Activated CD4-positive, CD25-positive, alpha-beta regulatory T cell (primary cell): ENCODE measurements at places on chromosomes 11 and 22.

GRCh38 chr22:35593891-35594470 lies 23.1 kb downstream of the MB start:
- DNase-seq = no peak

DNA sequence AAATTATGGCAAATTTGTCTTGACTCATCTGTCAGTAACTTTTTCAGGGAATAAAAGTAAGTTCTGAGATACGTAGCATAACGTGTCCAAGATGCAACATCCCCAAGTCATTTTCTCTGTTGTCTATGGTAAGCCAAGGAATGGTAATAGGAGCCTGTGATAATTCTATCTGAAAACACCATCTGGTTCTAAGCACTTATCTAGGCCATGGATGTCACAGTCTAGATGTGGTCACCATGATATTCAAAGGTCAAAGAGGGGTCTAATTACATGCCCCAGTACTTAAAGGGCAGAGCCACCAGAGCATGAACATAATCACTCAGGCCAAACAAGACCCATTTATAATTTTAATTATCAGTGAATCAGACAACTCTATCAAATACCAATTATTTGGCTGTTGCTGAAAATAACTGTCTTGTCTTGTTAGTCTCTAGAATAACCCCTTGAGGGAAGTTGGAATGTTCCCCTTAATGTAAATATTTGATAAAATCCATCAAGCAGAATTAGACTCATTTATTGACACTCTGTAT lies 225.1 kb upstream of the MPPED2 start:
- DNase-seq = no peak

GRCh38 chr22:43213051-43213450 lies 26.1 kb upstream of the TTLL12 start:
- no peak for DNase-seq

DNA sequence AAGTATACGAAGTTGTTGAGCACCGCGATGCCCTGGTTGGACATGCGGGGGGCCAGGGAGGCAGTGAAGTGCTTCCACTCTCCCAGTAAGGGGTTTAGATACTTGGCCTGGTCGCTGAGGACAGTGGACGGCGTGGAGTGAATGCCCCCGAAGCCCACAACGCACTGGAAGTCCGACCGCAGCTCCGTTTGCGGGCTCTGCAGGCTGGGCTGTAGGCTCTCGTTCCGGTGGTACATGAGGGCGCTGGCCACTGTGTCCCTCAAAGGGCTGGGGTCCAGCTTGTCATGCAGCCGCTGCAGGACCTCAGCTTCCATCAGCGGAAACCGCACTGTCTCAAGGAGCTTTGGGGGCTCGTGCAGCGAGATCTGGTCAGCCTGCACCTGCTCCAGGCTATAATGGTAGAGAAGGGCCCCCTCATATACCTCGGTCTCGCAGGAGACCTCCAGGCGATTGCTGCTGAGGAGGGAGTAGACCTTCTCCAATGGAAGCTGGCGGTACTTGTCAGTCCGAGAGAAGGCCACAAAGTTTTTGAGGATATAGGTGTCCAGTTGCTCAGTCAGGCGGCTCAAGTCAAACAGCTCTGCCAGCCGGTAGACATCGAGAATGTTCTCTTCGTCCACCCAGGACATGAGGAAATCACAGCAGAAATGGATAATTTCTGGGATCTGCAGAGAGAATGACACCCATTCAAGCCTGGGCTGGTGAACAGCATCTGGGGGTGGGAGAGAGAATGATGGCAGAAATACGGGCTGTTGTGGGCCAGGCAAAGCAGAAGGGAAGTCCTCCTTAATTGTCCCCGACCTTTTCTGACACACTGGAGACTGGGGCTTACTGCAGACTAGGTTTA lies 27.5 kb upstream of the SCARF2 start:
- no peak for DNase-seq

DNA sequence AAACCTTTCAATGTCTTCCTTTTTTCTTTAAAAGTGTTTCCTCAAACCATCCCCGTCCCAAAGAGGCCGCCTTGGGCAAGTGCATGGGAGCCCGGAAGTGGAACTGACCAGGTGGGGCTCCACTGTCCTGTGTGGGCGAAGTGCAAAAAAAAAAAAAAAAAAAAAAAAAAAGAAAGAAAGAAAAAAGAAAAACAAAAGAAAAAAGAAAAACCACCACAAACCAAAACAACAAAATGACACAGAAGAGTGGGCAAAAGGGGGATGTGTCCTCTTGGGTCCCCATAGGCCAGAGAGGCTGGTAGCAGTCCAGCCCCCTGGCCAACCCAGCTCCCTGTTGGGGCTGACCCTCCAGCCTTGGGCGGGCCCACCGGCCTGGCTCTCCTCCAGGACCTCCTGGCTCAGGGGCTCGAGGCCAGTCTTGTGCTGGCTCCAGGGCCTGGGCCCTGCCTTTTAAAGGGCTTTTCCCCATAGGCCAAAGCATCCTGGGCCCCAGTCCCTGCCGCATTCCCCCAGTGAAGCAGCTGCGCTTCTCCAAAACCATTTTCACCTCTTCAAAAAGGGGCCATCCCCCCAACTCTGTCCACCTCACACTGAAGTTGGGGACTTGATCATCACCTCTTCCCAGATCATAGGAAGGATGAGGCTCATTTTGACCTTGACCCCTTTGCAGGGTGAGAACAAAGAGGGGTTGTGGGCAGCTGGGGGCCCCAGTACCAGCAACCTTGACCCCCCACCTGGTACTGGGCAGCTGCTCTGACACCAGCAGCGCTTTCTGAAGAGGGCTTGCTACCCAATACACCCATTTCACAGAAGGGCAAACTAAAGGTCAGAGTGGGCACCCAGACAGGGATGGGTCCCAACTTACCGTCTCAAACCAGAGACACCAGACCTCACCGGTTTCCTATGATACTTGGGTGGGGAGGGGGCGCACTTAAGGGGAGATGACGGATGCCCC lies 9.4 kb downstream of the CBX6 start:
- no peak for DNase-seq

GRCh38 chr11:10670099-10670498 lies 23.5 kb downstream of the IRAG1 start:
- DNase-seq = no peak

GRCh38 chr11:14304601-14305000 lies 54.4 kb downstream of the RRAS2 start:
- DNase-seq = no peak
